Neural crest cell (in vitro differentiated cells): ENCODE measurements at places on chromosomes 6 and 20. TPM values are rescaled to one million over a fixed set of nuclear protein-coding genes. Genes with fewer than 3 reads are reported as not detected.

- DNase-seq: no peak
These were observed 154.0 kb upstream of the LAMP5 start for GRCh38 chr20:9360431-9360830.

DNA sequence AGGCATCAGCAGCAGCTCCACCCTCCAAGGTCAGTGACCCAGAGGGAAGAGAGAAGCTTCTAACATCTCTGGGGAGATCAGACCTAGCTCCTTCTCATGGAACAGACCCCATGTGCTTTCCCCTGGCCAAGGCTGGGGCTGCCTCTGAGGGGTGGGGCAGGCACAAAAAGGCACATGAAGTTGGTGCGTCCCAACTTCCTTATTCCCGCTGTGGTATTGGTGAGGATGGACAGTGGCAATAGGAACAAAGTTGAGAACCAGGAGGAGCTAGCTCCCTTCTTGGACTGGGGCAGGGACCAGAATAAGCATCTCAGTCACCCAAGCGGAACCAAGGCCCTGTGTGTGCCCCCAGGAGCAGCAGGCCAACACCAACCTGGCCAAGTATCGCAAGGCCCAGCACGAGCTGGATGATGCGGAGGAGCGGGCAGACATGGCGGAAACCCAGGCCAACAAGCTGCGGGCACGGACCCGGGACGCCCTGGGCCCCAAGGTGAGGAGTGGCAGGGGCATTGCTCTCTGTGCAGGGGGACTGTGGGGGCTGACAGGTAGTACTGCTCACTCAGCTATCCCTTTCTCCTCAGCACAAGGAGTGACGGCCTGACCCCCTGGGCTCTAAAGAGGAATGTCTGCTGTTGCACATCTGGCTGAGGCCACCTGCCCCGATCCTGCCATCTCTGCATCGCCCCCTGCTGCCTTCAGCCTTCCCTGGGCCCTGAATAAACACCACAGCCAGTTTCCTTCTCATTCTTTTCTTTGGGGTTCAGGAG is 46.1 kb downstream of the MYH7B start:
- no peak for DNase-seq

DNA sequence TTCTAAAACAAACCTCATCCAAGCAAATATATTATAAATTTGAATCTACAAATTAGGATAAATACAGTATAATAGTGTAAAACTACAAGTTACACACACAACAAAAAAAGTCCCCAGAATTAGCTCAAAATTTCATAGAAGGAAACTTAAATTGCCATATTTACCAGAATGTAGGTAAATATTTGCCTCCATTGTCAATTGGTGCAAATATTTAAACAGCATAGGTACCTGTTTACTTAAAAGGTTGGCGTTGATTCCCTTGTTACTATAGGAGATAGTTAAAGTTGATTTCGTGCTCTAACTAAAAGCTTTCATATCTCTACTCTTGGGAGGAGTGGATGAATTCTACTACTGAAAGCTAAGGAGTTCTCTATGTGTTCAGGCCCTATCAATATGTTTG is 111.6 kb upstream of the TENT5A start:
- no peak for DNase-seq

GRCh38 chr20:62487561-62488354 is 12.0 kb upstream of the GATA5 start:
- no peak for DNase-seq

- no peak for DNase-seq
These were observed 274.8 kb downstream of the LRFN2 start for GRCh38 chr6:40312213-40313015.

DNA sequence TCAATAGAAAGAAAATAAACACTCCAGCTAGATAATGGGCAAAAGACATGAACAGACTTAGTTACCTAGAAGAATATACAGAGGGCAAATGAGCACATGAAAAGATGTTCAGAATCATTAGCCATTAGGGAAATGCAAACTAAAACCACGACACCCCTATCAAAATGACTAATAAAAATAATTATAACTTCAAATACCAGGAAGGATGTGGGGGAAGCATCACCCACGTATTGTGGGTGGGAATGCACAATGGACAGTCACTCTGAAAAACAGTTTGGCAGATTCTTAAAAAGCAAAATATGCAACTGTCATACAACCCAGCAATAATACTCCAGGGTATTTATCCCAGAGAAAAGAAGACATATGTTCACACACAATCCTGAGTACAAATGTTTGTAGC is 92.6 kb downstream of the DLL1 start:
- no peak for DNase-seq

DNA sequence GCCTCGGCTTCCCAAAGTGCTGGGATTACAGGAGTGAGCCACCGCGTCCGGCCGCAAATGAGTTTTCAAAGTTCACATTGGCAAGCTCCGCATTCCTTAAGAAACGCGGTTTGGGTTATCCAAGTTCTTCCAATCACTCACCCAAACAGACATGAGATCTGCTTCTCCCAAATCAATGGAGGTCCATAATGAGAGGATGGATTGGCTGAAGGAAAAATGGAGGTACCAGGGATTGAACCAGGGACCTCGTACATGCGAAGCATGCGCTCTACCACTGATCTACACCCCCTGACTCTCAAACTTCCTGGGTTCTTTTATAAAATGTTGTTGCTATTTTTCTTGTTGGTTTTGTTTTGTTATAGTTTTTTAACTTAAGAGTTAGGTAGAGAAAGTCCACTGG is 170.0 kb downstream of the GPX5 start:
- no peak for DNase-seq

GRCh38 chr6:43060034-43060754 is 763 bp downstream of the KLC4 start:
- DNase-seq: no peak

DNA sequence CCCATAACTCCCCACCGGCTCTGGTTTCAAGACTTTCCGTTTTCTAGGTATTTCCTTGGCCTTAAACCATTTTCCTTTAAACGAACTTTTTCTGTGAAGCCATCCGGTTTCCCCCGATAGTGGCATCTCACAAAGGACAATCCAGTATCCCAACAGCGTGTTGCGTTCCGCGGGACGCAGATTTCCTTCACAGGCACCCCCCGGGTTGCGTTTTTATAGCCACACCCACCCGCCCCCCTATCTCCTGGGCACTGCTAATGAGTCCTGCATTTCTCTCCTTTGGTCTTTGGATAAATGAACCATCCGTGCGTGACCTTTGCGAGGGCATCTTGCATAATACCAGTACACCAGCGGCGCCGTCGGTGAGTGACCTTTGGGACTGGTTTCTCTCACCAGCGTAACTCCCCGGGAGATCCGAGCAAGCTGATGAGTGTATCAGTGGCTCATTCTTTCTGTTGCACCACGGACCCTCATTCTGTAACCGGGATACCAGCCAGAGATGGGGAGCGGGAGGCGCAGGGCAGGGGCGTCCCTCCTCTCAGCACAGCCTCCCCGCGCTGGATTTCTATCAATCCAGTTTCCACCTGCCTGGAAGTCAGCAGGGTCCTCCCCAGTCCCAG is 586 bp upstream of the NQO2 start:
- DNase-seq: no peak

DNA sequence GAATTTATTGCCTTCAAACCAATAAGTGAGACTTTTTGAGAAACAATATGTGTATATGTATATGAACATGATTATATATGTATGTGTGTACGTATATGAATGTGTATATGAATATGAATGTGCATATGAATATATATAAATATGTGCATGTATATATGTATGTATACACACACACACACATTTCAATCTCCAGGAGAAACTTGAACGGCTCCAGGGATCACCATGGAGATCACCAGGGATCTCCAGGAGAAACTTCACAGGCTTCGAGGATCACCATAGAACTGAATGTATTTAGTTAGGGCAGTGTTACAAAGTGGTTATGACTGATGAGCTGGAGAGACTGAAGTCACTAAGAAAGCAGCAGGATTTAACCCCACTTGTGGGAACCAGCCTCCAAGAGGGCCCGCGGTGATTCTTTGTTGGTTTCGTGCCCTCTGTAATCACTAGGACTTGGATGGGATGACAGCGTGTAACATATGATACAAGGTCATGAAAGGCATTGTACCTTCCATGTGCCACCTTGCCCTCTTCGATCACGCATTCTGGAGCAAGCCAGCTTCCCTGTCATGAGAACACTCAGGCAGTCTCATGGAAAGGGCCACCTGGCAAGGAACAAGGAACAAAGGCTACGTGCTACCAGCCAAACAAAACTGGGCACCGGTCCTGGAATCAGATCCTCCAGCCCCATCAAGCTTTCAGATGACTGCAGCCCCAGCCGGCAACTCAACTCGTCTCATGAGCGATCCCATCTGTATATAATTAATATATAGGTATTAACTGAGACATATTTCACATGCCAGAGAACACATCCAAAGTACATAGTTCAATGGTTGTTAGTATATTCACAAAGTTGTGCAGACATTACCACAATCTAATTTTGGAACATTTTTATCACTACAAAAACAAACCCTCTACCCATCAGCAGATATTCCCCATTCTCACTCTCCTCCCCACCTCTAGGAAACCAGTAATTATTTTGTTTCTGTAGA is 8.6 kb downstream of the FAM50B start:
- DNase-seq: no peak

GRCh38 chr6:127303917-127304316 is 37.3 kb downstream of the RNF146 start:
- no peak for DNase-seq

DNA sequence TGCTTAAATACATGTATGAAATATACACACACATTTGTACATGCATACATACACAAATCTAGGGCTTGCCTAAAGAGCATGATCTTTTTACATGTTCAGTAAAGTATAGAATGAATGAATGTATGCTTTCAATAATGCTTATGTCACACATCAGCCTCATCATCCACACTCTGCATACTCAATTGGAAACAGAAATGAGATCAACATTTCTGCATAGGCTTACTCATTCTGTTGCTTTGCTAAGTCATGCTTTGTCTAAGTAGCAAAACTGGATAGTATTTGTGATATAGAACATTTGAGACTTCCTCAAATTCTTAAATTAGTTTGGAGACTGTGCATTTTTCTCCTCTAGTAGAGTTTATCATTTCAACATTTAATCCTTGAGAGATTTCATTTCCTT is 343.3 kb downstream of the ADGRB3 start:
- no peak for DNase-seq

GRCh38 chr6:169132352-169132940 is 121.2 kb downstream of the THBS2 start:
- DNase-seq: no peak

- DNase-seq: no peak
These were observed 74.1 kb downstream of the NCR2 start for GRCh38 chr6:41409489-41409888.

GRCh38 chr6:136371959-136372358 is 82.3 kb upstream of the BCLAF1 start:
- no peak for DNase-seq

DNA sequence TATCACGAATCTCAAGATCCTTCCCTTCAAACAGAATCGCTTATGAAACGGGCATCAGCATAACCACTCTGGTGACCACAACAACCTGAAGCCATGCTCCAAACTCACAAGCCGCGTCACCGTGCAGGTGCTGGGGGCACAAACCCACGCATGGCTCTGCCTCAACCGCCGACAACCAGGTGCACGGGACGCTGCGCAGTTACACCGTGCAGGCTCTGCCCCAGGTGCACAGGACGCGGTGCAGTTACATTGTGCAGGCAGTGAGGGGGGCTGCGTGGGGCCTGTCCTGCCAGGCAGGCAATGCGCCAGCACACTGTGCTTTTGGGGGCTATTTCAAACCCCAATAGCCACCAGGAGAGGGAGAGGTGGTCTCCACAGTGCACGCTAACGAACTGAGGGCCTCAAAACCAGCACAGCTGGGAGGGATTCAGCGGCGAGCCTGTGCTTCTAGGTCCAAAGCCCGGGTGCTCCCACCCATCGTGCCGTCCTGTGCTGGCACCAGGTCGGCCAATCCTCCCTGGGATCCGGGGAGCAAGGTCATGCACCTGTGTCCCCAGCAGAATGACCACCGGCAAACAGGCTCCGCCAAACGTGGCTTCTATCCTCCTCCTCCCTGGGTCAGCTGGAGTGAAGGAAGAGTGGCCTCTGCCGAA is 35.8 kb downstream of the ZBTB46 start:
- DNase-seq: no peak

DNA sequence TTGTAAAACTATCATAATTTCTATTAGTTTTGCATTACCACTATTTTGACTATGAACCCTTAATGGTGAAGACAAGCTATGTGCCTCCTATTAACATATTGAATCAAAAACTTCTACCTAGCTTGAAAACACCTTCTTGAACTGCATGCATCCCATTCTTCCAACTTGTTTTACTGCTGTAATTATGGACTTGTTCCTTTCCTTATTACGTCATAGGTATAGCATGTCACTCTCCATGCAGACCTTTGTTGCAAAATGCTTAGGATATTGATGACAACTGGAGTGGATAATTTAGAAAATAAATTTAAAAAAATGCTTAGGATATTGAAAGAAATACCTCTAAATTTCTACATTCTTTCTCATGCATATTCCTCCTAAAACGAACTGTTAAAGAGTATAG is 219.3 kb downstream of the KCNQ5 start:
- no peak for DNase-seq

- DNase-seq: no peak
These were observed 501.4 kb downstream of the EPM2A start for GRCh38 chr6:145233955-145234354.

Gene AARS2
- 32.1 and 33.6 TPM in 2 replicates for total RNA-seq

Gene LY6G5C
- total RNA-seq: 9.1 and 11.0 TPM in 2 replicates

Gene RAB23
- total RNA-seq: 20.1 and 21.1 TPM in 2 replicates

Gene GPX6
- not detected in 2 replicates for total RNA-seq
